ENCODE measurements at places on chromosomes 11 and 22.

DNA sequence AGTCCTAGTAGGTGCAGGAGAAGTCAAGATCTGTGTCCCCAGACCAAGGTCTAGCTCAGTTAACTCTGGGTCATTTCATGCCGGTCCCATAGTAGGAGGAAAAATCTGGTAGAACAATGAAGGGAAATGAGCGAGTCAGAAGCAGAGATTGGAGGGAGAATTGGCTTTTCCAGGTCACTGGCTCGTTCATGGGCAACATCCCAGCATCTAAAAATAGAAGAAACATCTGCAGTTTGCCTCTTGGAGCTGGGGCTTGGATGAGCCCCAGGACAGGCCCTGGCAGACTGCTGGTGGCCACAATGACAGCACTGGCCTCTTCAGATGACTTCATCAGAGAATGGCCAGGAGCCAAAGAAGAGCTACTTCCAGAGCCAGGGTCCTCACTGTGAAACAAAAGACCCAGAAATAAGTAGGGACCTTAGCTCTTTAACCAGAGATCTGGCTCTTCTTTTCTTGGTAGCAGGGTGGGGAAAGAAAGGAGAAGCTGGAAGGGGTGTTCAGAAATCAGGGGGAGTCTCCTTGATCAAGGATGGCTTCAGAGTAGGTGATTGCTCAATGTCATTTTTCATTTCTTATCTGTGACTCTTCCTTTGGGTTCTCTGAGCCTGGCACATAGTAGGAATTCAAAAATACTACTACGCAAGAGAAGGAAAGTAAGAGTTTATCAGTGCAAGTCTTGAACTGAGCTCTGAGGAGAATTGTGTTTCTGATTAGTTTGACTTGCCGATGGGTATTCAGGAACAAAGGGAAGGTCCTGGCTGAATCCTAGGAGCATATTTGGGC is 102.6 kb downstream of the TMPRSS5 start:
- no peak for DNase-seq

DNA sequence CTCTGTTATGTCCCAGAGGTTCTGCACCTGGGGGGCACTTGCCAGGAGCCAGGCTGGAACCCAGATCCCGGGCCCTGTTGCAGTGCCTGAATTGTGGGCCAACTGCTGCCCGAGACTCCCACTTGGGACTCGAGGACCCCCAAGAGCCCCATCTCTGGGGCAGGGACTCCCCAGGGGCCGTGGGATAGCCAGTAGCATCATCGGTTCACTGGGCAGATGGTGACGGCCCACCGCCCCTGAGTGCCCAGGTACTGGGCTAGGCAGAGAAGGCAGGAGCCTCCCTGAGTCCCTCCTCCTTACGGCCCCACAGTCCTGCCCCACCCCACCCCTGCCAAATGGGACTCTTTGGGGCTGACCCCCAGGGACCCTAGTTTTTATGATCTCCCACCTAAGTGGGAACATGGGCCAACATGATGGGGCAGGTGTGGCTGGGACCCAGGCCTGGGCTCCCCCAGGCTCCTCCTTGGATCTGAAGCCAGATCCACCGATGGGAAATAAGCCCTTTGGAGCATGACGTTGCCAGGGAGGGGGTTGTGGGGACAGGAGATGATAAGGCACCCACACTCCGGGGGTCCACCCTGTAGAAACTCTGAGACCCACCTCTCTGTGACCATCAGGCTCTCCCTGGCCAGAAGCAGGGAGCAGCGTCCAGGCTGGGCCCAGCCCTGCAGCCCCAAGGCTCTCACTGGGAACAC is 94.5 kb upstream of the FGF3 start:
- no peak for DNase-seq

GRCh38 chr22:26463688-26464087 is 19.9 kb downstream of the HPS4 start:
- no peak for DNase-seq

DNA sequence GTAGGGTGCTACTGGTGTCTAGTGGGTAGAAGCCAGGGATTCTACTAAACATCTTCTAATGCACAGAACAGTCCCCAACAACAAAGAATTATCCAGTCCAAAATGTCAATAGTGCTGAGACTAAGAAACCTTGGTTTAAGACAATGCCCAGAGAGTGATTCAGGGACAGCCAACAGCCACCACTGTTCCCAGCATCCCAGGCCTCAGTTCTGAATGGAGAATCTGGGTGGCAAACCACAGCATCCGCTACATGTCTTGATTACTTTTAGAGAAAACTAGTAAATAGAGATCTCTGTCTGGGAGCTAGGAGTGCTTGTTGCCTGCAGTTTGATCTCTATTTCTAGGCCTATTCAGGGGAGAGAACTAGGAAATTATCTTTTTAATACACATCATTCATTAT is 20.9 kb upstream of the SIK2 start:
- no peak for DNase-seq

DNA sequence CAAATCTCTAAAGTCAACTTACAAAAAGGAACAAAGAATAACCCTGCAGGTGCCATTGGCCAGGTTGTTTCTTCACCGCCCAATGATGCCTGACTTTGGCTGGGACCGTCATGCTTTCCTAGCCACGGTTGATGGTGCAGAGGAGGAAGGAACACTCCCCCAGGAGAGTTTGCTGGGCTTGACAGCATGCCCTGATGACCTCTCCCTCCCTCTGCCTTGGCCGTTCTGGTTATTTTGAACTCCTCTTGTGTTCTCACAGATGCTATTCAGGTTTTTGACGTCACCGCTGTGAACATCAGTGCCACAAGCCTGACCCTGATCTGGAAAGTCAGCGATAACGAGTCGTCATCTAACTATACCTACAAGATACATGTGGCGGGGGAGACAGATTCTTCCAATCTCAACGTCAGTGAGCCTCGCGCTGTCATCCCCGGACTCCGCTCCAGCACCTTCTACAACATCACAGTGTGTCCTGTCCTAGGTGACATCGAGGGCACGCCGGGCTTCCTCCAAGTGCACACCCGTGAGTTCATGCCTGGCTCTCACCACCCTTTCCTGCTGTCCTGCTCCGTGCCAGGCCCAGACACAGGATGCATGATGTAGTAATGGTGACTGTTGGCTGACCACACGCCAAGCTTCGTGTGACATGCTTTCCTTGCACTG is 89.0 kb upstream of the OR4B1 start:
- no peak for DNase-seq

- no peak for DNase-seq
Measured at GRCh38 chr22:34797826-34798225, 268.1 kb upstream of the ISX start.

GRCh38 chr22:50058906-50059880 is 1.1 kb upstream of the TTLL8 start:
- no peak for DNase-seq

DNA sequence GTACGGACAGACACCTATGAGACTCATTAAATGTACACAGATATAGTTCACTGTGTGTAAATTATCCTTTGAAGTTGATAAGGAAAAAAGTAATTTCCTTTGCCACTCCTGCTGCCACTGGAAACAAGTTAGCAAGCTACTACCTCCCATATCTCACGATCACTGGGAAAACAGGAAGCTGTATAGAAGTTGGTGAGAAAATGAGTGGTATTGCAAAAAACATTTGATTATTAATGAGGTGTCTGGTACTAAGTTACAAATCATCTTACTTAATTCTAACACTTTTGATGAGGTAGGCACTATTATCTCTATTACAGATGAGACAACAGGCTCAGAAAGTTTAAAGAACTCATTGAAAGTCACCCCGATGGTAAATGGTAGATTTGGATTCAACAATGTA is 68.5 kb downstream of the GAB2 start:
- DNase-seq: no peak

- no peak for DNase-seq
Measured at GRCh38 chr22:43854786-43855271, 7.5 kb downstream of the SULT4A1 start.

- DNase-seq: no peak
Measured at GRCh38 chr11:62883673-62884072, 3.0 kb downstream of the SLC3A2 start.

DNA sequence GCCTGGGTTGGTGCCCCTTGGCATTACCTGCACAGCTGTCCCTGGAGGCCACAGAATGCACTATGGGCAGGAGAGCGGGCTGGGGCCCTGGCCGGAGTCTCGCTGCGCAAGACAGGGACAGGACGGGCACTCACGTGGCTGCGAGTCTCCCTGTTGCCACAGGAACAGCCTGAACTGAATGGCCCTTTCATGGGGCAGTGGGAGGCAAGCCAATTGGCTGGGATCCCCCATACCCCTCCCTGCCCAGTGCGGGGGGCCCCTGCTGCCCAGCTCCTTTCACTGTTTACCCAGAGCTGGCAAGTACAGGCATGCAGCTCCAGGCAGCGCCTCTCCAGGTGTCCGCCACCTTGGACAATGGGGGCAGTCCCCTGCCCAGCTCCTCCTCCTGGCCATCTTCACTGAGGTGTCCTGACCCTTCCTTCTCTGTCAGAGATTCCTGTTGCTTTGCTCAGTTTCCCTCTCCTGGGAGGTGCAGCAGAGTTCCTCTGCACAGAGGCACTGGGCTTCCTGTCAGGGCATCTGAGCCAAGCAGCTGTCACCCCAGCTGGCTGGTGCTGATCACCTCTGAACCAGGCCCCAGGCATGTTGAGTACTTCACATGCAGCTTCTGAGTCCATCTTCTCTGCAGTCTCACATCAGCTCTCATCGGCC is 5.2 kb downstream of the USP2 start:
- no peak for DNase-seq

DNA sequence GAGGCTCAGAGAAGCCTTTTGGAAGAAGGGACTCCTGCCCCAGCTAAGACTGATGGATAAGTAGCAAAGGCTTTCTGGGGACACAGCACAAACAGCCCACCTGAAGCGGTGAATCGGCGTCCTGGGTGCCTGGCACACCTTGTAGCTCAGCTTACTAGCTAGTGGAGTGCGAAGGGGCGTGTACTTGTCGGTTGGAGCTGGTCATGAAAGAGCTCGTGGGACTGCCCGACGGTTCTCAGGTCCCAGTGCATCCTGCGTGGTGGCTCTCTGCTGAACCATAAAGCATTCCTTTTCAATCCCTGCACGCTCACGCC is 690 bp upstream of the UVRAG start:
- DNase-seq: no peak

GRCh38 chr11:61619471-61620226 is 38.8 kb upstream of the SYT7 start:
- no peak for DNase-seq

- DNase-seq: no peak
Measured at GRCh38 chr22:38959590-38959989, 2.2 kb downstream of the APOBEC3A start.

DNA sequence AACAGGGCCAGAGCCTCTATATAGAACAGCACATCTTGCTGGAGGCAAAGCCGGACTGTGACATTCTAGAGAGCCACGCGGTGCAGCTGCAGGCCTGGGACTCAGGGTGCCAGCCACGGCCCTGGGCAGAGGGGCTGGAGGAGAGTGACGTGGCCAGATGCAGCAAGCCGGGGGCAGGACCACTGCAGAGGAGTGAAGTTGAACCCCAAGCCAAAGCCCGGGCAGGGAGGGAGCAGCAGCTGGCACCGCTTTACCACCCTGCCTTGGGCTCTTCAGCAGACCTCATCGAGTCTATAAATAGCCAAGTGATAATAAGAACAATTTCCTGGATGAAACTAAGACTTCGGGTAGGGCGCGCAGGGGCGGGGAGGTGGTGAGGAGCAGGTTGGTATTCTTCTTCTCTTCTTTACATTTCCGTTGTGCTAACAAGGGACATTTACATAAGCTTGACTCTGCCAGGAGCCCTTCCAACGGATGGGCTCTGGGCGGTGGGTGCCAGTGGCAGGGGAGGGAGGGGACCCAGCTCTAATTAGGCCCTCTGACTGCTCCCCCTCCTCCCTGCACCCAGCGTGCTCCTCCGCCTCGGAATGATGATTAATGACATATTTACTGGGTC is 110.2 kb downstream of the ST3GAL4 start:
- DNase-seq: no peak

- DNase-seq: no peak
Measured at GRCh38 chr11:80815752-80816453, 1375.1 kb upstream of the TENM4 start.
